Effector memory CD8-positive, alpha-beta T cell (primary cell): ENCODE measurements at places on chromosomes 12 and 14.

- no peak for DNase-seq
Measured at GRCh38 chr14:72708708-72709475, 185.0 kb downstream of the DPF3 start.

GRCh38 chr12:94026596-94026995 is 121.8 kb upstream of the PLXNC1 start:
- no peak for DNase-seq

GRCh38 chr14:63854330-63854729 is 1.5 kb downstream of the SYNE2 start:
- no peak for DNase-seq

DNA sequence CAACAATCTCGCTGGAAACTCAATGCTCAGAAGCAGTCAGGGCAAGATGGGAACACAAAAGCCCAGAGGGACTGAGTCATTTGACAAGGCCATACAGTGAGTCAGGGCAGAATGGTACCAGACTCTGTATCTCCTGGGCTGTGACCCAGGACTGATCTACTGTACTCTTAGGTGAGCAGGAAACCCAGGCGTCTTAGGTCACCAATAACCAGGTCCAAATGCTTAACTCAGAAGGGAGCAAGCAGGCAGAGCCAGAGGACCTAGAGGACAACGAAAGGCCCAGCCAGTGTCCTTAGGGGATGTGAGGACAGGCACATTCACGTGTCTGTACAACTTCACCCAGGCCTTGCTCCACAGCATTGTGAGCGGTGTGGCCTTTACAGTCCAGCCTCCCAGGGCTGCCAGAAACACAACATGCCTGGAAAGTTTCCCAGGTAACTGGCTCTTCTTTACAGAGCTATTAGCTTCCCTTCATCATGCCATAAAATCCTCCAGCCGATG is 69.9 kb downstream of the ARL6IP4 start:
- no peak for DNase-seq

- no peak for DNase-seq
Measured at GRCh38 chr14:87309557-87309956, 683.4 kb downstream of the GALC start.

DNA sequence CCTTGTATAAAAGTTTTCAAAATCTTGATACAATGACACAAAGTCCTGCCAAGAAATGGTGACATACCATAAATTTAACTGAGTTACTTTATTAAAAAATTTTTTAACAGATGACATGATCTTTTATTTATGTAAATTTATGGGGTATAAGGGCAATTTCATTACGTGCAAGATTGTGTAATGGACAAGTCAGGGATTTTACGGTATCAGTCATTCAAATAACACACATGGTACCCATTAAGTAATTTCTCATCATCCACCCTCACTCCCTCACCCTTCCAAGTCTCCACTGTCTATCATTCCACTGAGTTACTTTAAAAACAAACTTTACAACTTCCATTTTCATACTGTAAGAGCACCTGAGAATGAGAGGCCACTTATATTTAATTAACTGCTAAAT is 37.4 kb downstream of the SPTLC2 start:
- no peak for DNase-seq

DNA sequence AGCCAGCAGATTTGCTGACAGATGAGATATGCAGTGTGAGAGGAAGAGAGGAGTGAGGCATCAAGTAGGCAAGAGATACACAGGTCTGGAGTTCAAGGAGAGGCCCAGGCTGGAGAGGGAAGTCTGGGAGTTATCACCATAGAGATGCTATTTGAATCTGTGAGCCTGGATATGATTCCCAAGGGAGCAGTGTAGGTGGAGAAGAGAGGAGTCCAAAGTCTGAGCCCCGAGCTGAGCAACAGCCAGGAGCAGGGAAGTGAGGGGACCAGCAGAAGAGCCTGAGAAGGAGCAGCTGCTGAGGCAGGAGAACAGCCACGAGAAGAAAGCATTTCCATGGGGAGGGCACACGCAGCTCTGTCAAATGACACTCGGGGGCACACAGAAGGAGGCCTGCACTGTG is 20.2 kb upstream of the NXPH4 start:
- DNase-seq = no peak
